ENCODE measurements at places on chromosomes 3 and 15.
A peak's percentile ranks its signal among the peaks of the same experiment; 100 is the strongest.

DNA sequence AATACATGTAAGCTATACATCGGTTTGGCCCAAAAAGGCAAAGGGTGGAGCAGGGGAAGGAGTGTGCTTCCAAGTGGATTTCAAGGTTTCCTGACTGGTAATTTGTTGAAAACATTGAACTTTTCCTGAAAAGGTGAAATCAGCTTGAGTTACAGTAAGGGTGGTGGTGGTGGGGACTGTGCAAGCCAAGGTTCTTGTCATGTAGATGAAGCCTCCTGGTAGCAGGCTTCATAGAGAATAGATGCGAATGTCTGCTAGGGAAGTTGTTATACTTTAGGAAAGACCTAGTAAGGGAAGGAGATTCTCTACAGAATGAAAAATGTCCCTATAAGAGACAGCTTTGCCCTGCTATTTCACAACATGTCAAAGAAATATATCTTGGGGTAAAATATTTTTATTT lies 528.2 kb upstream of the CBLB start:
- no peak for DNase-seq

- peak; percentile 89 for DNase-seq
These were observed 550.6 kb upstream of the NECTIN3 start for GRCh38 chr3:110521019-110521418.

DNA sequence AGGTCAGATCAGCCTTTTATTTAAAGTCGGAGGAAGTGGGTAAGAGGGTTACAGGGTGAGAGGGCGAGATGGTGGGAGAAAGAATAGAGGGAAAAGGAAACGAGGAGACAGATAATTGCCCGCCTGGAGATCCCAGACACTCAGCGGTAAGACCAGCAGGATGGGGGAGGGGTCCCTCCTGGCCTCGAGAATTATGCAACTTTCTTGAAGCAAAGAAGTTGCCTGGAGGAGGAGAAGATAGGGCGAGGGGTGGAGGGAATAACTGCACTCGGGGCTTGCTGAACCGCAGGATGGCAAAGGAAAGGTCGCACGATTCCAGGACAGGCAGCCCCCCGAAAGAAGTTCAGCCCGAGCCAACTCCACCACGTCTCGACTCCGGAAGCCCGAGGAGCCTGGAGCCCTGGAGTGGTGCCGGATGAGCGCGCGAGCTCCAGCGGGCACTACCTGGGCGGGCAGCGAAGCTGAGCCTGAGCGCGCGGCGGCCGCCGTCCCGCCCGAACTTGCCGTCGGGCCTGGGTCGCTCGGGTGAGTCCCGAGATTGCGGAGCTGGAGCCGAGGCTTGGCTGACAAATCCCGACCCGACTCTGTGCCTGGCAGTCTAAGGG lies 402 bp downstream of the WWTR1 start:
- DNase-seq: peak; percentile 86

GRCh38 chr3:113185194-113185835 lies 26.0 kb upstream of the BOC start:
- DNase-seq: peak; percentile 10

- DNase-seq: peak; percentile 86
These were observed 29.3 kb upstream of the TPM1 start for GRCh38 chr15:63013052-63013808.

- no peak for DNase-seq
These were observed 17.1 kb downstream of the PRR23E start for GRCh38 chr3:127209840-127210653.

DNA sequence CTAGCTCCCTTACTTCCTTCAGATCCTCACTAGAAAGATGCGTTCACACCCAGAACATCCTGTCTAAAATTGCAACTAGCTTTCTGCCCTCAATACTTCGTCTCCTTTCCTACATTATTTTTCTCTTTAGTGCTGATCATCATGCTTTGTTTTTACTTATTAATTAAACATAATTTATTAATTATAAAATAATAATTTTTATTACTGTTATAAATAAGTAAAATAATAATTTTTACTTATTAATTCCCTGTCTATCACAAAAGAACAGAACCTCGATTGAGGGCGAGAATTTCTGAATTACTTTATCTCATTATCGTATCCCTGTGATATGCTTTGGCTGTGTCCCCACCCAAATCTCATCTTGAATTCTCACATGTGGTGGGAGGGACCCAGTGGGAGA lies 41.3 kb downstream of the GOLIM4 start:
- no peak for DNase-seq

GRCh38 chr3:47266709-47267489 lies 15.7 kb downstream of the KIF9 start:
- DNase-seq: peak; percentile 86

DNA sequence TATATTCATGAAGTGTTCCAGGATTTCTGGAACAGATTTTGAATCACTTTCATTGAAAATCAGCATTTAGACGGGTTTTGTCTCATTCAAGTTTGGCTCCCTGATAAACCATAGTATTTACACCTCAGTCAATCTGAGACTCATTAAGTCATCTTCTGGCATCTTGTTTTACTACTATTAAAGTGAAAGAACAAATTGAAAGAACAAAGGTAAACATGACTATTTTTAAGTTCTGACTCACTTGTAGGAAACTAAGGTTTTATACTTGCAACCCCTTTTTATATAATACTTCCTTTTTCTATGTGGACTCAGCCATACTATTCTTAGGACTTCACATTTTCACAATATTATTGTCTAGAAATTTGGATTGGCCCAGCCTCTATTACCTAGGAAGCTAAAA lies 854.4 kb downstream of the SQOR start:
- no peak for DNase-seq

DNA sequence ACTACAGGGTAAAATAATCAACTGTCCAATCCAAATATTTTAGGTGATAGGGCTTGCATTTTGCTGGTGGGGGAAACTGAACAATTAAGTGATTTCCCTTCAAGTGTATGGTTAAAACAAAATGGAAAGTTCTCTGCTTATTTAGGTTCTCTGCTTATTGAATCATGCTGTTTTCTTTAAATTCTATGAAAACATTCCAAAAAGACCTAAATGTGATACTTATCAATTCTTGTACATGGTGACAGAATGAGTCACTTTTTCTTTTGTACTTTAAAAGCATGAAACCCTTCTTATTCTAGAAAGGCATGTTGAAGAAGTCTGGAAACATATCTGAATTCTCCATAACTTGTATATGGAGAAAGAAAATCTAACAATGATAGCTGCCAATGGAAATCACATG lies 192.6 kb downstream of the FMN1 start:
- no peak for DNase-seq

DNA sequence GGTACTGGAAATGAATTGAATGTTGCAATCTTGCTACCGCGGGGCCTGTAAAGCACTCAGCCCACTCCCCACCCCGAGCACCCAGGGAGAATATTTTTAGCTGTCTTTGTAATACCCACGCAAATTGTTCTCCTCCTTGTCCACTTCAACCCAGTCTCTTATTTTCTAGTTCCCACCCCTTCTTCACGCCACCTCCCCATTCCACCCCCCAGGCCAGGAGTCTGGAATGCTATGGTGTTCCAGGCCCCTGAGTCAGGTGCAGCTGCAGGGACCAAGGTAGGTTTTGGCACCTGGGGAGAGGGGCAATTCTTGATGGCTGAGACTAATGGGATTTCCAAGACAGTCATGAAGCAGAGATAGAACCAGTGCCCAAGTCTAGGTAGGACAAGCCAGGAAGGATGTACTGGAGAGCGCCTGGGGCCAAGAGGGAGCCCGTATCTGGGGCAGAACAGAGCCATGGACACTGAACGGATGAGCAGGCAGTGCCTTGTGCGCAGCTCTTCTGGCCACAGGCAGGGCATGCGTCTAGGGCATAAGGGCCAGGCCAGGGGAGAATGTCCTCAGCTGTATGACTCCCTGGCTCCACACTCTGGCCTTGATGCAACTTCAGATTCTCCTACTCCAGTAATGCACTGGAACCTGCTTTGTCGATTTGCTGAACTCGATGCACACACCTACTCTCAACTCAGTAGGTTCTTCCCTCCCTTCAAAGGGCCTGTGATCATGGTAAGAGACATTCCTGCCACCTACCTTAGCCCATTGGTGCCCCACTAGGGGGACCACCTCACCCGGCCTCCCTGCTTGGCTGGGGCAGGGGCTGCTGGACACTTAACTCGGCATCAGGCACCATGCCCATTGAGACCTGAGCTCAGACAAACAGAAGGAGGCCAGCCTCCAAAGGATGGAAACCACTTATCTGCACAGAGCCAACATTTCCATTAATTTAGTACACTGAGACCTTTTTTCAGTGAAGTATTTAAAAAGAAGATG lies 34.6 kb upstream of the MAGEF1 start:
- DNase-seq: no peak

DNA sequence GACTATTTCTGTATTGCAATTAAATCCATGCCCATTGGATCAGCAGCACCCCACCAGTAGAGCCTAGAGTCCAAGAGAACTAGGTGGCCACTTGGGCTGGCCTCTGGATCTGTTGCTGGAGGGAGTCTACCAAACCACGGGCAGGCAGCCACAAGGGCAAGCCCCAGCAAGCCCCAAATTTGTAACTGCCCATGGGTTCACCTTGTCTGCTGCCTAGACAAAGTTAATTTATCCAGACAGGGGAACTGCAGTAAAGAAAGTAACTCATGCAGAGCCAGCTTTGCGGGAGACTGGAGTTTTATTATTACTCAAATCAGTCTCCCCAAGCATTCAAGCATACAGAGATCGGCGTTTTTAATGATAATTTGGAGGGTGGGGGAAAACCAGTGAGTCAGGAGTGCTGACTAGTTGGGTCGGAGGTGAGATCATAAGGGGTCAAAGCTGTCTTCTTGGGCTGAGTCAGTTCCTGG lies 74.0 kb upstream of the TERB2 start:
- DNase-seq: no peak

DNA sequence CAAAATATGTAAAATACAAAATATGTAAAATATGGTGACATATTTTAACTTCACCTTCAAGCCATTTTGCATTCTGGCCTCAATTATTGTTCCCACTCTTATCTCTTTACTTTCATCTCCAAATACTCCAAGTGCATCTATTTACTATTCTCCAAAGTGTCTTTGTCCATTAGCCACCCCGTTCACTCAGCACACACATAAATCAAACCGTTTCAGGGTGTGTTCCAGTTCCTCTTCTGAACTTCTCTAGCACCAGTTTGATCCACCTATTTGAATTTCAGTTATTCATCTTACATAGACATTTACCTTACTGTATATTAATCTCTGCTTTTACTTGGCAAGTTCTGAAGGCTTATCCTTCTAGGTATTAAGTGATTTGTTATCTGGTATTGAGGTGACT lies 45.1 kb downstream of the SGO1 start:
- DNase-seq: no peak

DNA sequence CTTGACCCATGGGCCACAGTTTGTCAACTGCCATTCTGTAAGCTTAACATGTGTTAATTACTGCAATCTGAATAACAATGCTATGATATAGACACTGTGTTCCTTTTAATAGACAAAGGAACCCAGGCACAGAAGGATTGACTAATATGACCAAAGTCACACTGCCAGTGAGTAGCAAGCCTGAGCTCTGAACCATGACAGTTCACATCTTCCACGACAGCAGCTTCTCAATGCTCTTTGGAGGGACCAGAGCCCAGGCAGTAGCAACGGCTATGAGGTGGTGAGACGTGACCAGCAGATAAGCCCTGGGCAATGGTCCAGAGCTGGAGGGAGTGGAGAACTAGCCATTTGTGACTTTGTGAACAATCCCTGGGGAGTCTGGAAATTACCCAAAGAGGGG lies 19.4 kb downstream of the CA12 start:
- DNase-seq: no peak

DNA sequence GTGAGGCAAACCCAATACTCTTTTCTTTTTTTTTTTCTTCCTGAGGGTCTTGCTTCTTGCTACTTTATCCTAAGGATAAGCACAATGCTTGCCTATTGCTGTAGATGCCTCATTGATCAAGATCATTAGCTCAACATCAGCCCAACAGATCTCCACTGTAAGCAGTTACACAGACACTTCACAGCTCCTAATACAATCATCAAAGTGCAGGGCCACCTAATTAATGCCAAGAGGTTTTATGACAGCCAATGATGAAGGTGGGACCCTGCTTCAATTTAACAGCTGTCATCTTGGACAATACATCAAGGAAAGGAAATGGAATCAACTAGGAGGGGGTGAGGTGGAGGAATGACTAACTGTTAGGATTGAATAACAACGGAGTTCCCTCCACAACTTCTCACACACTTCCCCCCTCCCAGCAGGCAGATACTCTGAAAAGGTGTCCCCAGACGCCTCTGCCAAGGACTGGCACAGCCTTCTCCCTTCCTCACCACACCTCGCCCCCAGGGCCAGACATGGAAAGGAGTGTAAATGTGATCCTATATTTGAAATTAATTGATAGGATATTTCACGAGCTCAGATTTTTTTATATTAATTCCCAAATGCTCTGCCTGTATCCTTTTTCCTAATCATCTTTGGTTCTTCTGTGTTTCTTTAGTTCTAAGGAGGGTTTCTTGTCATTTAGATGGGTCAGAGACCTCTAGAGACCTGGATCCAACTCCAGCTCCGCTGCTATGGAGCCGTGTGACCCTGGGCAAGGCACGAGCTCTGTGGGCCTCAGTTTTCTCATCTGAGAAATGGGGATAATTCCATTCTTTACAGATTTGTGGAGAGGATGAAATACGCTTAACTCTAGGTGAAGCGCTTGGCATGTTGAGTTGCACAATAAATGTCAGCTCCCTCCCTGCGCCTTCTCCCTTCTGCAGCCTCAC lies 1.2 kb downstream of the DCLK3 start:
- no peak for DNase-seq

- no peak for DNase-seq
These were observed 23.8 kb upstream of the TCF12 start for GRCh38 chr15:56894601-56895000.

DNA sequence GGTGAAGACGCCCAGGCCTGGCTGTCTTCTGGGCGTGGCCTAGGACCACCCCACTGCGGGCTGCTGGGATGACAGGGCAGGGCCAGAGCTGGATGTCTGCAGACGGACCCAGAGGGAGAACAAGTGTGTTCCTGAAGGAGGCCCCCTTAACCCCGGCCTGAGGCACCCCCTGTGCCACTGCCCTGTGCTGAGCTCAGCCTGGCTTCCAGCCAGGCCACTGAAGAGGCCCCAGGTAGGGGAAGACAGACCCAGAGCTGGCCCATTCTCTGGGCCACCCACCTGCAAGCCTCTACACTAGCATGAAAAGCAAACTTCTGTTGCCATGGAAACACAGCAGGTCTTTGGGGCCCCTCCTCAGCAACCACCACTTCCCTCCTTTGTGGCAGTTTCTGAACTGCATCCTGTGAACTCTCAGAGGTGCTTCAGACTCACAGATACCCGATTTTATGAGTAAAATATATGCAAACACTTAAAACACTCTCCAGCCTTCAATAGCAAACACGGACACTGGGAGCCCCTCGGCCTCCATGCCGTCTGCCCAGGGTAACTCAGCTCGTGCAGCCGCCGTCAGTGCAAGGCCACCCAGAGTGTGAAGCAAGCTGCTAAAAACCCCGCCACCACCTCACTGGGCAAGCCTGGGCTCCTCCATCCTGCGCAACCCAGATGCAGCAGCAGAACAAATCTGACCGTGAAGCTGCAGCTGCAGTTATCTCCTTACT lies 42.5 kb downstream of the CMTM6 start:
- DNase-seq: no peak

- DNase-seq: no peak
These were observed 240.2 kb downstream of the UACA start for GRCh38 chr15:70523192-70523591.

GRCh38 chr3:71031181-71031580 lies 552.3 kb downstream of the FOXP1 start:
- DNase-seq: no peak

Measured in GM23248 (cell line).